Left cardiac atrium (tissue), 4 donors: ENCODE measurements at places on chromosomes 12 and 14. TPM values are rescaled to one million over a fixed set of nuclear protein-coding genes. Genes with fewer than 3 reads are reported as not detected.

CAPRIN2 gene
- total RNA-seq = 20.9 TPM

AICDA gene
- total RNA-seq = 0.10 TPM

LGR5 gene
- total RNA-seq = 0.12 TPM

SOAT2 gene
- not detected for total RNA-seq

ZFYVE1 gene
- total RNA-seq = 9.6 TPM

SPRING1 gene
- 15.8 TPM for total RNA-seq

KRT3 gene
- not detected for total RNA-seq

LMO3 gene
- total RNA-seq = 7.6 TPM

CCDC88C gene
- total RNA-seq = 5.0 TPM

AKAP5 gene
- total RNA-seq = 0.27 TPM

TNS2 gene
- 122 TPM for total RNA-seq

- DNase-seq = peak; percentile 59
Observed at GRCh38 chr14:75234173-75235115, 44.2 kb upstream of the FOS start.

- no peak for DNase-seq
Observed at GRCh38 chr14:61584331-61584741, 111.0 kb upstream of the HIF1A start.

GRCh38 chr12:82461393-82461792 lies 103.1 kb downstream of the METTL25 start:
- no peak for DNase-seq

GRCh38 chr14:72621387-72622065 lies 272.4 kb downstream of the DPF3 start:
- DNase-seq = no peak

DNA sequence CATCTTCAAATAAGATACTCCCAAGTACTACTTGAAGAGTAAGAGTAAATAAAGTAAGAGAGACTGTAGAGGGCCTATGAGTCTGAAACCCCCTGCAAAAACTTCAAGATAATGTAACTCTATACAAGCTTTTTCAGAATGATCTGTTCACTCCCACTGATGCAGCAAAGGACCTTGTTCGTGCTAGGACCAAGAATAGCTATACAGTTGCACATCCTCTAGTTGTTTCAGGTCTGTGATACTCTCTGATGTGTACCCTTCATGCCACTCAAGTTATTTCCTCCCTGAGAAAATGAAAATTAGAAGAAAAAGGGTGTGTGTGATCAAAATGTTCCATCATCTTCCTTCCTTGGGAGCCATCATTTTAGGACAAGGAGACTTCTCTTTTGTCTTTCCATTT lies 204.4 kb downstream of the ALX1 start:
- no peak for DNase-seq

DNA sequence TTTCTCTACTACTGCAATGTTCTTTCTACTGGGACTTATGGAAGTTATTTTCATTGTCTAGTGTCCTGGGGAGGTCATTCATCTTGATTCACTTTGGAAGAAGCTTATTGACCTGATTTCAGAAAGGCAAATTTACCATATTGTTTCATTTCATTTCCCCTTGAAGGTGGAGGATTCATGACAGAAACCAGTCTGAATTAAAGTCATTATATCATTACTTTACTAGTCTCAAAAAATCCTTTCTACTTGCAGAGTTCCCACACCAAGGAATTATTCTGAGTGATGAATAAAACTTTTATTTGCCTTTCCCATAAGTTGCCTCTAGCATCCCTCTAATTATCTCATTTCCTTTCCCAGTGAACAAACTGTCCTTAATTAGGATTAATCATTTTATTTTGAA lies 163.8 kb downstream of the RASSF9 start:
- no peak for DNase-seq

- peak; percentile 27 for DNase-seq
Observed at GRCh38 chr12:107843351-107844311, 69.1 kb downstream of the ASCL4 start.

- DNase-seq = peak; percentile 32
Observed at GRCh38 chr12:109385339-109386058, 37.8 kb downstream of the MYO1H start.

- peak; percentile 14 for DNase-seq
Observed at GRCh38 chr14:100862277-100862676, 36.4 kb downstream of the MEG3 start.

DNA sequence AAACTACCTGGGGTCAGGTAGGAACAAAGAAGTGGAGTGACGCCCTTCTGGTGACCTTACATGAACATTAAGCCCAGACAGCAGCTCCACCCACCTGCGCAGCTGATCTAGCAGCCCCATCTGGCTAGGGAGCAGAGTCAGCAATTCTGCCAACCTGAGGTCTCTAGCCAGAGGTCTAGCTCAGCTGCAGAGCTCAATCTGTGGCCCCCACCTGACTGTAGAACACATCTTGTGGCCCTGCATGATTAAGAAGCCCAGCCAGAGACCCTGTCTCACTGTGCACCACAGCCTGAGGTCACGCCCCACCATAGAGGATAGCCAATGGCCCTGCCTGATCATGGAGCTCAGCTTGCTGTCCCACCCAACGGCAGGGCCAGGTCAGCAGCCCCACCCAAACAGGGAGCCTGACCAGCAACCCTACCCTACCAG lies 50.6 kb upstream of the HIGD1C start:
- DNase-seq = no peak

GRCh38 chr12:57215668-57216013 lies 953 bp upstream of the NXPH4 start:
- DNase-seq = no peak

DNA sequence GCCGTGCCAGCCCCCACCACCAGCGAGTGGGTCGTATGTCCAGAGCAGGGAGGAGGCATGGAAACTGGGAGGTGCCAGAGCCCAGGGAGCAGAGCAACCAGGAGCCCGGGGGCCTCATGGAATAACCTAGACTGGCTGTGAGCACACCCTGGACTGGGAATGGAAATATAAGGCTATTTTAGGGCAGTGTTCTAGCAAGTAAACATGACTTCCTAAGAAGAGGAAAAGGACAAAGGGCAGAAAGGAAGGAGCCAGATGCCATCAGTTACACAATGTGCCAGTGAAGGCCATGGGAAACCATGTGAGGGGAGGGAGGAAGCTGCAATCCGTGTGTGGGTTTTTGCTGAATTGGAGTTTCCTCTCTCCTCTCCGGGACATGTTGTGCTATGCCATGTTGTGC lies 18.7 kb upstream of the CPM start:
- no peak for DNase-seq

GRCh38 chr14:32087173-32087861 lies 10.2 kb downstream of the ARHGAP5 start:
- DNase-seq = no peak

GRCh38 chr12:88985011-88985410 lies 367.3 kb downstream of the DUSP6 start:
- no peak for DNase-seq

DNA sequence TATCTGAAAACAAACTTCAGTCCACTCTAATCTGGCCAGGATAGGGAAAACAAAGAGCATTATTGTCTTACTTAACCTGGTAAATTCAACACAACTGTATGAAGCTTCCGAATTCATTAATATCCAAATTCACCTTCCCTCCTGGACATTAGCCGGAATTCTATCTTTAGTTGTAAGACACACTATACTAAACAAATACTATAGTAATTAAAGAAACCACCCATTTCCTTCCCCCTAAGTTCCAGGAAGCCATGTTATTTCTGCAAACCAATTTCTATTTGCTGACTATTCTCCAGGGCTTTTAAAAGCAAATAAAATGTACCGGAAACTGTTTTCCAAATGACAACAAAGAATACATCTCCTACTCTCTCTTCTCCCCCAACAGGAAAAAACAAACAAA lies 122.7 kb upstream of the MDM1 start:
- DNase-seq = no peak

GRCh38 chr12:104555648-104556047 lies 98.9 kb downstream of the CHST11 start:
- DNase-seq = no peak

DNA sequence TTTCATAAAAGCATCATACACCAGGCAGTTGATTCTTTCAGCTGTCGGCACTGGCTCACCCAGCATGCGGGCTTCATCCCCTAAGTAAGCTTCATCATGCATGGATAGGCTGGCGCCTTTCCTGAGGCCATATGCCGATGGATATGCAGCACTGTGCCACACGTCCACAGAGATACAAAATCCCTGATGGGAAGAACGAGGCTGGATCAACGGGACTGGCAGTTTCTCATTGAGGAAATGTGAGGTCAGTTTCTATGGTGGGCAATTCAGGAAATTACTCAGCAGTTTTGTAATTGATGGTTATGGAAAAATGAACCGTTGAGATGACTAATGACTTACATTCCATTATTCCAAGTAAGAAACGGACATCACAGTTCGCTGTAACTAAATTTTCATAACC lies 453.8 kb downstream of the TMEM121 start:
- DNase-seq = no peak

- DNase-seq = peak; percentile 42
Observed at GRCh38 chr14:39431416-39432178, 636 bp downstream of the FBXO33 start.

DNA sequence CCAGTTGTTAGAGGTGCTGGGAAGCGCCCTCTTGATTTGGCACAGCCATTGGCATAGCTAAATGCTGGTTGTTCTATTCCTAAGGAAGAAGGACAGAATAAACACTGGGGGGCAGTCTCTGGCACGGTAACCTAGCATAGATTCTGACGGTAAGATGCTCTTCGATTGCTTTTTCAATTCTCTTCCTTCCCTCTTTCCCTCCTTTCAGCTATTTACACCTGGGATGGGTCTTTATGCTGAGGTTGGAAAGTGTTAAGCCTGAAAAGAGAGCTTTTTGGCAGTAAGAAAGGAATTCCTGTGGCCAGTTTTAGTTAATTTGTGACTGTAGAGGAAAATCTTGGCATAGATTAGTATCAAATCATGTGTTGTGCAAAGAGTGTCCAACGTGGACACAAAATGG lies 162.8 kb downstream of the SNAPC1 start:
- DNase-seq = no peak

GRCh38 chr12:132803888-132804287 lies 24.8 kb downstream of the GOLGA3 start:
- DNase-seq = peak; percentile 63

GRCh38 chr12:109130297-109131153 lies 14.1 kb downstream of the ACACB start:
- no peak for DNase-seq
